ENCODE measurements at places on chromosomes 11 and 22.

DNA sequence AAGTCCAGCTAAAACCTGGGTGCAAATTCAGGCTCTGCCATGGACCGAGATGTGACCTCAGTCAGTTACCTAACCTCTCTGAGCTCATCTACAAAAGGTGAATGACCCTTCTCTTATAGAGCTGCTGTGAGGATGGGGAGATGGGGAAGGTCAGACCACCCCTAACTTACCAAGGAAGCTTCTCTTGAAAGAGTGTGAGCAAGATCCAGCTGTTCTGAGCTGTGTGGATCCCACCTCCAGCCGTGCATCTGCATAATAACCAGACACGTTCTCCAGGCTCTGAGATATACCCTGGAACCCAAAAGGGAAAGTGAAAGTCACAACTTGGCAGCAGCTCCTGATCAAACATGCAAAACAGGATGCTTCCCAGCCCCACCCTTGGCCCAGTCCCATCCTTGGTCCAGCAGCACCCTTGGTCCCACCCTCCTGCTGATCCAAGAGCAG lies at the start of gene APOL3:
Gene APOL3, minus strand, starts transcription at position 257 of the 444 bp plus-strand sequence. CDS start 11,700 bp downstream, outside the sequence.
- DNase-seq, result peak; percentile 73

DNA sequence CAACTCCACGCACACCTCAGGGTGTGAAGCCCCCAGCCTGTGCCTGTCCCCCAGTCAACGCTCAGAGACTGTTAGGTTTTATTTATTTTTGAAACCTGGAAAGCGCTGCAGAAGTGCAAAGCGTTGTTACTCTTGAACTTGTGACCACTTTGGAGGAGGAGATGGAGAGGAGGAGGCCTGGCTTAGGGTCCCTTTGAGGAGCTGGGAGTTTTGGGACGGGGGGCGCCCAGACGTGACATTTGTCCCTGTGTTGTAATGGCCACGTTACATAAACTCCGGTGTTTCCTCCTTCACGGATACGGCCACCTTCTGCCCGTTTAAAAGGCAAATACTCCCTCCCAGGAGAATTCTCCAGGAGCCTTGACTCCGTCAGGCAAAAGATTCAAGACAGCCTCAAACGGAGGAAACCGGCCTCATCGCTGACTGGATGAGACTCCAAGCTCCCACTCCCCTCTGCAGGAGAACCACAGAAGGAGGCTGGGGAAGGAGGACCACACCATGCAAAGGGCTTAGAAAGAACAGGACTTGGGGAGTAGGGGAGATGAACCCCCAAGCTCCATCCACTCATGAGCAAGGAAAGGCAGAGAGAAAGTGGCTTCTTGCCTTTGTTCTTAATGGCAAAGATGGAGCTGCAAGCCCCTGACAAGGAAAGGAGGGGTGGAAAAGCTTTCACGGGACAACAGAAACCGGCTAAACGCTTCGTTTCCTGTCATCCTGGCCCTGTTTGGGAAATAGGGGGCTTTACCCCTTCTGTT lies 630 bp downstream of the PIK3IP1 start:
- peak; percentile 43 for DNase-seq

GRCh38 chr11:111978028-111978771 lies 41.1 kb downstream of the DIXDC1 start:
- peak; percentile 83 for DNase-seq

DNA sequence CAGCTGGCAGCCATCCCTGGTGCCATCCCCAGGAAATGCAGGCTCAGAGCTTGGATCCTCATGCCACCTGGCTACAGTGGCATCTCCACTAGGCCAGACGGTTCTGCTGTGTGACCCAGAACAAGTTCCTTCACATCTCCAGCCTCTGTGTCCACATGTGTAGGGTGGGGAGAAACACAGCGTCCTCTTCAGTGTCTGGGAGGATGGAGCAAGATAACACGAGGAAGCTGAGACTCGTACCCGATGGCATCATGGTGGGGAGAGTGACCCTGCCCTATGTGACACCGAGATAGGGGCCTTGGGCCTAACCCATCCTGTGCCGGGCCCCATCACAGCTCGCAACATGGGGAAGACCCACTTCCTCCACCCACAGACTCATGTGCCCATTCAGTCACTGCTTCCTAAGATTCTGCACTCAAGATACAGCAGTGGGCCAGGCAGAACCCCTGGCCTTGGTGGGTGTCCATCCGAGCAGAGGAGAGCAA lies 78.5 kb downstream of the MORC2 start:
- no peak for DNase-seq

GRCh38 chr22:48167238-48167637 lies 1404.8 kb downstream of the TBC1D22A start:
- no peak for DNase-seq

GRCh38 chr11:130513132-130513531 lies 64.7 kb downstream of the ADAMTS15 start:
- DNase-seq, result no peak

GRCh38 chr11:1459764-1460395 lies 26.7 kb downstream of the MOB2 start:
- no peak for DNase-seq

DNA sequence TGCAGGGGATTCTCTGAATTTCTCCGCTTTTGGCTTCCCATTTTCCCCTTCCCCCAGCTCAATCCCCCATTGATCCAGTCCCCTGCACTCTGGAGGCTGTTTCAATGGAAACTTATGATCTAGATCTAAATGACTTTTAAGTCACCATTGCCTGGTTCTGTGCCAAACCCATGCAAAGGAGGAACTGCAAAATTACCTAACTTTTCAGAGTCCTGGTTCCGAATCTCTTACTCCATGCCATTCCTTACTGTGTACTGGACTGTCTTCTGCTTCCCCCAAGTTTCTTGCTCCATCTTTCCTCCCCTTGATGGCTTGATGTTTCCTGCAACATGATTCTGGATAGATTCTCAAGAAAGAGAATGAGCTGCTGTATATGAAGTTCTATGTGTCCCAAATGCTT lies 327.8 kb downstream of the MIAT start:
- no peak for DNase-seq

GRCh38 chr11:97641988-97642387 lies 1252.2 kb downstream of the JRKL start:
- no peak for DNase-seq

- peak; percentile 58 for DNase-seq
Observed at GRCh38 chr11:11022125-11022730, 164.4 kb upstream of the ZBED5 start.

- peak; percentile 38 for DNase-seq
Observed at GRCh38 chr11:111634981-111635705, 32.9 kb downstream of the SIK2 start.

DNA sequence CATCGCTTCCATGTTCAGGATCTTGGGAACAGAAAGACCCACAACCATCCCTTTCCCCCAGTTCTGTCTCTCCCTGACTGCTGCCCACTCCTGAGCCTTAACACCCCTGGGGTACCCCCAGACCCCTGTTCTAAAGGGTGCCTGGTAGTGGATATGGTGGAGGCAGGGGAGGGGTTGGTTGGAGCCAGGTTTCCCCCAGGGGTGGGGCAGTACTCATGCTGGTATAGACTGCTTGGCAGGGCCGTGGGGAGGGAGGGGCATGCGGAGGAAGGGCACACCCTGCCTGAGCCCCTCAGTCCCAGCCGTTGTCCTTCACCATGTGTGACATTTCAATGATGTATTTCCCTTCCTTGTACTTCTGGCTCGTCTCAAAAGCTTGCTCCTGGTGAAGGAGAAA lies 4.0 kb downstream of the YPEL4 start:
- DNase-seq, result no peak

GRCh38 chr11:108790501-108791299 lies 125.8 kb downstream of the DDX10 start:
- no peak for DNase-seq

All from fibroblast of pulmonary artery (primary cell).